HCT116 (cell line): ENCODE measurements at places on chromosomes 5 and 9.

- no peak for DNase-seq
These were observed 215.8 kb downstream of the SLCO4C1 start for GRCh38 chr5:102080288-102080687.

DNA sequence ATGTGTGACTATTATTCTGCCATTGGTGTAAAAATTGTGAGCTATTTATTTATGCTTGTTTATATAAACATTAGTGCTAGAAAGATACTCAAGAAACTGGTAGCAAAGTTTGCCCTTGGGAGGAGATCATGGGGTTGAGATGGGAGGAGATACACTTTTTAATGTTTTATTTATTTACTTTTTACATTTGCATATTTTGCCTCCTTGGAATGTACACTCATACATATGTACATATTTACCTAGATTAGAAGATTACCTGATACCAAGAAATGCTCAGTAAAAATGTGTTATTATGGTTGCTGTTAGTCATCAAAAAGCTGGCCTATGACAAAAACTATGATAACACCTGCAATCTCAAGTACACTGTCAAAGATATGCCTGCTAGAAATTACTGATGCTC lies 195.2 kb downstream of the KCTD16 start:
- no peak for DNase-seq

- DNase-seq = no peak
These were observed 185.6 kb downstream of the AOPEP start for GRCh38 chr9:94911986-94912635.

GRCh38 chr5:82164977-82165713 lies 113.0 kb downstream of the RPS23 start:
- DNase-seq = no peak

DNA sequence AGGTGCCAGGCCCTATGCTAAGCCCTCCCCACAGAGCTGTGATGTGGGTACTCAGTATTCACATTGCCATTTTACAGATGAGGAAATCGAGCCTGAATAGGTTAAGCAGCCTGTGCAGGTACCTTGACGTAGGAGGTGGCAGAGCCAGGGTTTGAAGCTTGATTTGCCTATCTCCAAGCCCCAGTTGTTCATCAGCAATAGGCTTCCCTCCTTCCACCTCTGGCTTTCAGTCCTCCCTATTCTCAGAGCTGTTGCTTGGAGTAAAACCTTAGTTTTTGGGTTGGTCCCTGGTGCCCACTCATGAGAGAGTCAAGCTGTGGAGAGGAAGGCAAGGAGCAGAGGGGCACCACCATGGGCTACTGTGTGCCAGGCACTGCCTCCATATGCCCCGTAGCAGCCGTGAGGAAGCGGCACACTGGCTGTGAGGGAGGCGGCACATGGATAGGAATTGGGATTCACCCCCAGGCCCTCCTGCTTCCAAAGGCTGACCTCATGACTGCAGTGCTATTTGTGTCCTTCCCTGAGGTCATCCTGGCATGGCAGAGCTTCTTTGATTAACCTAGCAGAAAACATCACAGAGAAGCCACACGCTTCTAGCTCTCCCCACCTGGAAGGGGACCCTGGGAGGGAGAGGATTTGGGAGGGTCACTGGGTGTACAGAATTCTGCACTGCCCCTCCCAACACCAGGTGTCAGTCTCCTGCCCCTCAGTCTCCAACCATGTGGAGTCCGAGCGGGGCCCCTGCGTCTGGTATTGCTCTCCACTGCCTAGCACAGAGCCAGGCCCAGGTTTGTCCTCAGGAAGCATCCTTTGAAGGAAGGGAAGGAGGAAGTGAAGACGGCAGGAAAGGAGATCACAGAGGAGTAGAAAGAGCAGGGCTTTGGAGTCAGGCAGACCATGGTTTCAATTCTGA lies 109.8 kb downstream of the RGS3 start:
- no peak for DNase-seq

DNA sequence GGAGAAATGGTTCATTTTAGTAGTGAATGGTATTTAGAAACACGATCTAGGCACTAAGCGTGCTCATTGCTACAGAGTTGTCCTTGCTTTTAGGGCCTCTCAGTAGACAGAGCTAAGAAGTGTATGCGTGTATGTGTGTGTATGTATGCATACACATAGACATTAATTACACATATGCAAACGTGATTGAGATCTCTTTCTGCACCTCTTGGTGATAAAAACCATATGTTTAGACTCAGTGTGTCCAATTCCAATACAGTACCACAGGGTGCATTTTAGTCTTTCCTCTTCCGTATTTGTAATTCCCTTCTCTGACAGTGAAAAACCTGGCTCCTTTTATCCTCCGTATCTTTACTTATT lies 13.1 kb downstream of the TRIO start:
- DNase-seq = no peak
